ENCODE measurements at places on chromosomes 1 and 21.
A peak's percentile ranks its signal among the peaks of the same experiment; 100 is the strongest.

DNA sequence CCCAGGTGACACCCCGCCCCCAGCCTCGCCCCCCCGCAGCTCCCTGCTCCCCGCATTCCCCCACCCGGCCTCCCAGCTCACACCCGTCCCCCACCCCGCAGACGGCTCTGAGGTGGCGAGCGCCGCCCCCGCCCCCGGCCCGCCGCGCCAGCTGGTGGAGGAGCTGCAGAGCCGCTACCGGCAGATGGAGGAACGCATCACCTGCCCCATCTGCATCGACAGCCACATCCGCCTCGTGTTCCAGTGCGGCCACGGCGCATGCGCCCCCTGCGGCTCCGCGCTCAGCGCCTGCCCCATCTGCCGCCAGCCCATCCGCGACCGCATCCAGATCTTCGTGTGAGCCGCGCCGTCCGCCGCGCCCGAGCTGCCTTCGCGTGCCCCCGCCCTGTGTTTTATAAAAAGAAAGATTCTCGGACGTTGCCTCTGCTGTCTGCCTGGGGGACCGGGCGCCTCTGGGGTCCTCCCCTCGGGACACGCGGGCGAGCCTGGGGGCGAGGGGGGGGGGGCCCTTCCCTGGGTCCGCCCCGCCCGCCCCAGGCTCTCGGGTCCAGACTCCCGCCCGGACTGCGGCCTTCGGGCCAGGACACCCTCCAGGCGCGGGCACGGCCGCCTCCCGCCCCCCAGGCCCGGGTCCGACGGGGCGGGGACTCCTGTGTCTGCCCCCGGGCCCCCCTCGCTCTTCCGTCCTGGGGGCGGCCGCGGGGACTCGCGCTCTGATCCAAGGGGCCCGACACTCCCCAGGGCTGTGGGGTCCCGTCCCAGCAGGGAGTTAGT lies 1.6 kb upstream of the MMP23B start:
- DNase-seq, result peak; percentile 83

- no peak for DNase-seq
Observed at GRCh38 chr1:1290238-1290731, 10.0 kb downstream of the SCNN1D start.

DNA sequence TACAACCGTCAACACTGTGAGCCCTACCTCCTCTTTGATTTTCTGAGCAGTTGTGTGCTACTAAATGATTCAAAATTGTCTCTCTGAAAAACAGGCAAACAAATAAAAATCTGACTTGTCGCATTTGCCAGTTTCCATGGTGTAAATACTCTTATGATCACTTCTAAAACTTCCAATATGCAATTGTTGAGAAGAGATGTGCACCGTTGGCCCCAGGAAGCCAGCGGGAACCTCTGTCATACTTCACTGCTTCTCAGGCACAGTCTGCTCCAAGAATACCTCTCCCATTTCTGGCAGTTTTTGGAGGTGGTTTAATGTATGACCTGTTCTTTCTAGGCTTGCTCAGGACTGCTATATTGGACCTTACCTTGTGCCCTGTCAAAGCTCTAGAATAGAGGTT lies 196.0 kb upstream of the NCAM2 start:
- no peak for DNase-seq

DNA sequence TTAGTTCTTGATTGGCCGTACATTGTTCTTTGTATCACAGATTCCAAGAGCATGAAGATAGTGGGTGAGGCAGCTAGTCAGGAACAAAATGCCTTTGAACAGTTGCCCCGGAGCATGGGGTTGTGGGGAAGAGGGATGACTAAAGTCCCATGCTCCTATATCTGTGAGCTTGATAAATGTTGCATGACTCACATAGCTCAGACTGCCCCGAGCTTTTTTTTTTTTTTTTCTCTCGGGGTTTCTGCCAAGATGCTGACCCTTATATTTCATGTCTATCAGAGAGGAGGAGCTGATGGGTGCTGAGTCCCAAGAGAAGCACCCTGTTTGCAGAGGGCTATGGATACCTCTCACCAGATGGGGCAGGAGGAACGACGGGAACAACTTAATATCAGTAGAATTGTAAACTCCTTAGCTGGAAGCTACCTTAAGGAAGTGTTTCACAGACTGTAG lies 40.6 kb downstream of the SRRM1 start:
- DNase-seq, result peak; percentile 95

DNA sequence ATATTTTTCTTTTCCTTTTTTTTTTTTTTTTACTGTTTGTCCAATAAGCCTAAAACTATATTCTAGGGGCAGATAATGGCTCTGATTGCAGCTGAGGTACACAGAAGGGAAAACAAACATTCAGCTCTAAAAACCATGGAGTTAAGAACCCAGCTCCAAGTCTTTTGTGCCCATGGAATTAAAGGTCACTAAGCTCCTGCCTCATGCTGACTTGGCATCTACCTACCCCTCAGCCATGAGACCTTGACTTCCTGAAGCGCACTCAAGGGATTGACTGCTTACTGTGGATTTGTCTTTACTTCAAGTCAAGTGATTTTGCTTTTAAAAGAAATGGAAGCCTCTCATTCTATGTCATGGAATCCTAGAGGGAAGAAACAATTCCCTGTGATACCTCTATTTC lies 192.3 kb downstream of the AMY1C start:
- DNase-seq, result no peak

DNA sequence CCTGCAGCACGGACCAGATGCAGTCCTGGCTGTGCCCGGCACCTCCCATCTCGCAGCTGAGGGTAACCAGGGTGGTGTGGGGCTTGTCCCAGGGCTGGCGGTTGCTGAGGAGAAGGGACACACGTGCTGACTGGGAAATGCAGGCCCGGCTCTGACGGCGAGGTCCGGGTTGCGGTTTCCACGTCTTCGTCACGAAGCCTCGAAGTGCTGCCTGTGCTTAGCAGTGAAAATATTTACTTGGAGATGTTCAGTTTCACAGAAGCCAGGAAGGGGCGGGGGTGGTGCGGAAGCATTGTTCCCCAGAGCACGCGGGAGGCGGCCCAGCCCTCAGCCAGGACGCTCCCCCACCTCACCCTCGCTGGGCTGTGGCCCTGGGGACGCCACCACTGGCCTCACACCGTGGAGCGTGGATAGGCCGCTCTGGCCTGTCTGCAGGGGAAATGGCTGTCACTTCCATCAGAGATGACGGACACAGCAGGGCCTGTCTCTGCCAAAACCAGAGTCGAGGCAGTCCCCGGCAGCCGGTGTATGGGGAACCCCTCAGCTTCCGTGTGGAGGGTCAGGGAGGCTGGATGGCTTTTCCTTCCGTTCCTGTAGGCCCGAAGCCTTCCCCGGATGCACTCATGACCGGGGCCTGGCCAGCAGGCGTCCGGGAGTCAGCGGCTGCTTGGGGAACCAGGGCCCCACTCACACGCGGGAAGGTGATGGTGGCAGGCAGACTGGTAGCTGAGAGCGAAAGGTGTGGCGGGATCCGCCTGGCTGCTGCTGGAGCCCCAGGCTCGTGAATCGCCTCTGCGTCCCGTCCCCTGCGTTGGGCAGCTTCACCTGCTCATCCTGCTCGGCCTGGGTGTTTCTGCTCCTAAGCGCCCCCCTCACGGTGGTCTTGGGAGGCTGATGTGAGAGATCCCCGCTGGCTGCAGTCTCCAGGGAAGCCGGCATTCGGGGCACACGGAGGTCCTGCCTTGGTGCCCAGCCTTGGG lies 14.7 kb upstream of the POFUT2 start:
- no peak for DNase-seq

DNA sequence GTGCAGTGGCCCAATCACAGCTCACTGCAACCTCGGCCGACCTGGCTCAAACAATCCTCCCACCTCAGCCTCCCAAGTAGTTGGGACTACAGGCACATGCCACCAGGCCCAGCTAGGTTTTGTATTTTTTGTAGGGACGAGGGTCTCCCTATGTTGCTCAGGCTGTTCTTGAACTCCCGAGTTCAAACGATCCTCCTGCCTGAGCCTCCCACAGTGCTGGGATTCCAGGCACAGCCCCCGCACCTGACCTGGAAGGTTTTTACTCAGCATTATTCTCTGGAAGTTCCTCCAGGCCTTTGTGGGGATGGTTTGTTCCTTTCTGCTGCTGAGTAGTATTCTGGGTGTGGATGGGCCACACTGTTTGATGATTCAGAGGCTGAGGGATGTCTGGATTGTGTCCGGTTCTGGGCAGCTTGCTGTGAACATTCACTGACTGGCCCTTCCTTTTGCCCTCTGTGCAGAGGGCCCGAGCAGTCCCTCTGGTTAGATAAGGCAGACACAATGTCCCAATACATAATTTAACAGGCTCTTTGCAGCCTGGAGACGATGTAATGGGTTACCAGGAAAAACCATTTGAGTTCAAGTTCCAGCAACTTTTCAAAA lies 6.0 kb upstream of the TRAPPC10 start:
- peak; percentile 93 for DNase-seq

GRCh38 chr1:235939480-235939775 lies 72.7 kb upstream of the LYST start:
- DNase-seq, result peak; percentile 40

DNA sequence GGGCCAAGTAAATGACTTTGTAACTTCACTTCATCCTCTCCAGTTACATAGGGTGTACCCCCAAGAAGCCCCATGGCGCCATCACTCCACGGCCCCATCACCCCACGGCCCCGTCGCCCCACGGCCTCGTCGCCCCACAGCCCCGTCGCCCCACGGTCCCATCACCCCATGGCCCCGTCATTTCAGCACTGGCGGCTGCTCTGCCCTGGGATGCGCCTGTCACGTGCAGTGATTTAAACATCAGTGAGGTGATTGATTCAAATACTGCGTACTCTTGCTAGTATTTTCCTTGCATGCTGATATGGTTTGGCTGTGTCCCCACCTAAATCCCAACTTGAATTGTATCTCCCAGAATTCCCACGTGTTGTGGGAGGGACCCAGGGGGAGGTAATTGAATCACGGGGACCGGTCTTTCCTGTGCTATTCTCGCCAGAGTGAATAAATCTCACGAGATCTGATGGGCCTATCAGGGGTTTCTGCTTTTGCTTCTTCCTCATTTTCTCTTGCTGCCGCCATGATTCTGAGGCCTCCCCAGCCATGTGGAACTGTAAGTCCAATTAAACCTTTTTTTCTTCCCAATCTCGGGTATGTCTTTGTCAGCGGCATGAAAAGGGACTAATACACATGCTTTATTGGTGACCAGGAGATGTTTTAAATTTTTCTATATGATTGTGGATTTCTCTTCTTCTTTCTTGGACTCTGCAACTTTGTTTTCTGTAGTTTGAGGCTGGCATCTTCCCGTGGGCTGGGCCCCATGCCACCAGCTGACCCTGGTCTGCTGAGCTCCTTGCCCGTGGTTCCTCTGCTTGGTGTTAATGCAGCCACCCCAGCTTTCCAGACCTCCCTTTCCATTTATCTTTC lies 50.1 kb upstream of the PCBP3 start:
- DNase-seq, result no peak

DNA sequence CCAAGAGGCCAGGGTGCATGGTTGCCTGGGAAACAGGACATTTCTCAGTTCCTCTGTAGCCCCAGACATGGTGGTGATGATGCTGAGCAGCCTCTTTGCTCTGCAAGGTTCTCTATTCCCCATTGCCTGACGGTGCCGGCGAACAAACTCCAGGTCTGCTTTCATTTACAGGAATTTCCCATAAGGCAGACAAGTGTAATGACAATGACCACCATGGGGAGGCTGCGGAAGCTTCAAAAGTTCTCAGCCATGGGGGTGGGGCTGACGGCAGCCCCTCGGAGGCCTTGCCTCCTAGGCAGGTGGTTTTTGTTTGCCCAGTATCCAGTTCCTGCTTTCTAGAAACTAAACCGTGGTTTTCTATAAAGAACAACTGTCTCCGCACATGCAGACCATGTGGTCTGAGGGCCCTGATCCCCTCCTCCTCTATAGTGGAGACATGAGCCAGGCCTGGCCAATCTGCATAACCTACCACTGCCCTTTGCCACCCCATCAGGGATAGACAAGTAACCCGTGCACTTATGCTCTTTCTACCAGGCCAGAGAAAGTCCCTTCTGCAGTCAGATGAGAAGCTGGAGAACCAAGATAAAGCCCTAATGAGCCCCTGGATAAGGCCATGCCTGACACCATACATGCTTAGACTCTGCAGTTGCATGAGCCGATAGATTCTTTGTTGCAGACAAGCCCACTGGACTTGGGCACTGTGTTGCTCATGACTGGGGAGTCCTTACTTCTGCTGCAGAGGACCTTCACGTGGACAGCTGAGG lies 54.1 kb downstream of the LDLRAD2 start:
- no peak for DNase-seq

DNA sequence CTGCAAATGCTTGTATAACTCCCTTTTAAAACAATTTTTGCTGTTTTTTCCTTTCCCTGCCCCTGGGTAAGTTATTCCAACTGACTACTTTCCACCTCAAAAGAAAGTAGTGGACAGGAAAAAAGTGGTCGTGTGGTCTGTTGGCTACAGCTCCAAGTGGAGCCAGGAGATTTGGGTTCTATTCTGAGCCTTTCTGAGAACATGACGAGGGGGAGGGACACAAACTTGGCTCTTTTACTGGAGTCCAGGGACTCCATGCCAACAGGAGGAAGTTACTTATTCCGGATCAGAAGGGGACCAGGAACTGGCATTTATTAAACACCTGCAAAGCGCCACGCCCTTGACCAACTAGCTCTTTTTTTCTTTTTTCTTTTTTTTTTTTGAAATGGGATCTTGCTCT lies 79.0 kb upstream of the CAPZB start:
- no peak for DNase-seq

- no peak for DNase-seq
Observed at GRCh38 chr1:207852576-207853371, 58.2 kb downstream of the CD34 start.

- DNase-seq, result no peak
Observed at GRCh38 chr1:11248169-11248568, 14.2 kb downstream of the MTOR start.

- DNase-seq, result no peak
Observed at GRCh38 chr1:87799451-87799850, 470.8 kb downstream of the LMO4 start.

DNA sequence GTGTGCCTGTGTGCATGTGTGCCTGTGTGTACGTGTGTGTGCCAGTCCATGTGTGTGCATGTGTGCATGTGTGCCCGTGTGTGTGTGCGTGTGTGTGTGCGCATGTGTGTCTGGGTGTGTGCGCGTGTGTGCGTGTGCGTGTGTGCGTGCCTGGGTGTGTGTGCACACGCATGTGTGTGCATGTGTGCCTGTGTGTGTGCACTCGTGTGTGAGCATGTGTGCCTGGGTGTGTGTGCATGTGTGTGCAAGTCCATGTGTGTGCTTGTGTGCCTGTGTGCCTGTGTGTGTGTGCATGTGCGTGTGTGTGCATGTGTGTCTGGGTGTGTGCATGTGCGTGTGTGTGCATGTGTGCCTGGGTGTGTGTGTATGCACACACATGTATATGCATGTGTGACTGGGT lies 28.7 kb upstream of the COL6A2 start:
- no peak for DNase-seq

DNA sequence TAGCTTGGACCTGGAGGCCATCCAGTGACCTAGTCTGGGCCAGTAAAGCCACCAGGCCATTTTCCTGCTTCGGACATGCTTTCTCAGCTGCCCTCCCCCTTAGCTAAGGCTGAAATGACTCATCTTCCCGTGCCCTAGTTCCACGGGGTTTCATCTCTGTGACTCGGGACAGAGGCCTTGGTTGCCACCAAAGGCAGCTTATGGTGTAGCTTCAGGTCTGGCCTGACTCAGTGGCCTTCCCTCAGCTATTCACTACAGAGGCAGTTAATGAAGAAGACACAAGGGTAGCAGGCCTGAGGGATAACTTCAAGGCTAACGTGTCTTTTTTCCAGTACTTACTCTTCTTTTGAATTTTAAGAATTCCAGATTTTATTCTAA lies 82.4 kb downstream of the PBX1 start:
- peak; percentile 67 for DNase-seq

All from foreskin fibroblast (primary cell).